ENCODE measurements at places on chromosomes 6 and 20. TPM values are rescaled to one million over a fixed set of nuclear protein-coding genes. Genes with fewer than 3 reads are reported as not detected.

The KIF3B gene
- total RNA-seq: 24.5 TPM

The AVP gene
- total RNA-seq: not detected

The NTSR1 gene
- not detected for total RNA-seq

The DUSP15 gene
- total RNA-seq: not detected

The PTK6 gene
- not detected for total RNA-seq

The SLC24A3 gene
- 1.2 TPM for total RNA-seq

The EEF1A2 gene
- total RNA-seq: not detected

The CD24 gene
- under 0.01 TPM for total RNA-seq

The CST5 gene
- not detected for total RNA-seq

The LY6G6F gene
- total RNA-seq: not detected

The LRFN2 gene
- not detected for total RNA-seq

The TOX2 gene
- total RNA-seq: 24.8 TPM

The CST4 gene
- not detected for total RNA-seq

The ISM1 gene
- total RNA-seq: not detected

The THBS2 gene
- total RNA-seq: 502 TPM

The SYNE1 gene
- 42.0 TPM for total RNA-seq

The DEF6 gene
- total RNA-seq: 4.6 TPM

The MUCL3 gene
- not detected for total RNA-seq

The STX11 gene
- under 0.01 TPM for total RNA-seq

The MAFB gene
- total RNA-seq: 0.71 TPM

The SLA2 gene
- not detected for total RNA-seq

The RARS2 gene
- total RNA-seq: 34.6 TPM

The ADAM33 gene
- total RNA-seq: 19.6 TPM

The CFAP61 gene
- not detected for total RNA-seq

The IL17F gene
- total RNA-seq: not detected

The SLC44A4 gene
- not detected for total RNA-seq

The ECT2L gene
- total RNA-seq: not detected

The CLVS2 gene
- not detected for total RNA-seq

The SLC17A3 gene
- total RNA-seq: not detected

The DYNLT2 gene
- 0.35 TPM for total RNA-seq

The AGPAT4 gene
- 2.9 TPM for total RNA-seq

The CTCFL gene
- total RNA-seq: not detected

The DLK2 gene
- 0.86 TPM for total RNA-seq

The PBX2 gene
- 34.3 TPM for total RNA-seq

The MAPK13 gene
- 17.9 TPM for total RNA-seq

The VARS1 gene
- 105 TPM for total RNA-seq

The KCNK16 gene
- total RNA-seq: not detected

The WFDC5 gene
- not detected for total RNA-seq

The BPIFB4 gene
- not detected for total RNA-seq

The EPPIN gene
- total RNA-seq: not detected

The ARMH2 gene
- not detected for total RNA-seq

The SIRPB2 gene
- not detected for total RNA-seq

The SLC2A4RG gene
- 69.3 TPM for total RNA-seq

Measured in myometrial cell (primary cell).